Endothelial cell (in vitro differentiated cells): ENCODE measurements at places on chromosomes 12 and 14. TPM values are rescaled to one million over a fixed set of nuclear protein-coding genes. Genes with fewer than 3 reads are reported as not detected.

DNA sequence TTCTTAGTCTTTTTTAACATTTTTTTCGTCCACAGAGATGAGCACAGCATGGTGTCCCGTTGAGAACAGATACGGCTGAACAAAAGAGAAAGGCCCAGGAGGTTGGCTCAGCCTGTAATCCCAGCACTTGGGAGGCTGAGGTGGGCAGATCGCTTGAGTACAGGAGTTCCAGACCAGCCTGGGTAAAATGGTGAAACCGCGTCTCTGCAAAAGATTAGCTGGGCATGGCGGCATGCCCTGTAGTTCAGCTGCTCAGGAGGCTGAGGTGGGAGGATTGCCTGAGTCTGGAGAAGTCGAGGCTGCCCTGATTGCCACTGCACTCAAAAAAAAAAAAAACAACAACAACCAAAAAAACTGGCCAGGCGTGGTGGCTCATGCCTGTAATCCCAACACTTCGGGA is 5.9 kb upstream of the EP400 start:
- peak overlapping the region; percentile 19 for H3K4me3 ChIP-seq
- H3K4me1 ChIP-seq: peaks cover 6% of the 10 kb centered on the region
- no peaks in the 10 kb centered on the region for H3K27me3 ChIP-seq
- H3K27ac ChIP-seq: peak overlapping the region; percentile 15

GRCh38 chr14:104108570-104109541 is 23.4 kb downstream of the ASPG start:
- H3K27ac ChIP-seq: no peak overlapping the region
- peaks cover 6% of the 10 kb centered on the region for H3K27me3 ChIP-seq
- no peaks in the 10 kb centered on the region for H3K36me3 ChIP-seq
- H3K4me3 ChIP-seq: no peak overlapping the region
- DNase-seq: no peak
- no peaks in the 10 kb centered on the region for H3K4me1 ChIP-seq

DNA sequence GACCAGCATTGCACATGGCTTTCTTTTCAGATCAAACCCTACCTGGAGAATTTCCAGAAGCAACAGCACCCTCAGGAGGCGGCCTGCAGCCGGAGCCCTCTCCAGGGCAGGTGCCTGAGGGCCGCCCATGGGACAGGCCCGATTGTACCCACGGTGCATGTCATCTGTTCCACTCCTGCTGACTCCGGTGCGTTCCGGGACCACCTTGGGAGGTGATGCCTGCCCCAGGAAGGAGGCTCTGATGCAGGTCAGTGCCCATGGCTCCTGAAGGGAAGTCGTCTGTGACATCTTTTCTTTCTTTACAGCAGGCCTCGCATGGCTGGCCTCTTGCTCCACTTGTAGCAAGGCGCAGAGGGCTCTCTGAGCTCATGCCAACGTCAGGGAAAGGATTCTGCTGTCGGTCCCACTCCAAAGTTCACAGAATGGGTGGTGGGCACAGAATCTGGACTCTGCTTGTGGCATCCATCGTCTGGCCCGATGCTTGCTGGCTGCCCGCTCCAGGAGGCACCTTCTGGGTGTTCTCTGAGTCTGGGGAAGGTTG is 160.7 kb upstream of the RTL1 start:
- H3K27me3 ChIP-seq: peaks cover 7% of the 10 kb centered on the region
- H3K27ac ChIP-seq: no peak overlapping the region
- DNase-seq: no peak
- peaks cover 8% of the 10 kb centered on the region for H3K4me1 ChIP-seq
- no peak overlapping the region for H3K4me3 ChIP-seq
- peaks cover 3% of the 10 kb centered on the region for H3K36me3 ChIP-seq

GRCh38 chr12:70719672-70720420 is 82.6 kb upstream of the PTPRB start:
- H3K27me3 ChIP-seq: peaks cover 6% of the 10 kb centered on the region
- DNase-seq: peak; percentile 74
- no peaks in the 10 kb centered on the region for H3K36me3 ChIP-seq
- H3K4me3 ChIP-seq: no peak overlapping the region

- peaks cover 3% of the 10 kb centered on the region for H3K36me3 ChIP-seq
- no peak for DNase-seq
- peaks cover 3% of the 10 kb centered on the region for H3K27me3 ChIP-seq
- H3K4me3 ChIP-seq: peak overlapping the region; percentile 53
- peaks cover 16% of the 10 kb centered on the region for H3K4me1 ChIP-seq
- no peak overlapping the region for H3K27ac ChIP-seq
Measured at GRCh38 chr14:35254736-35255135, 37.4 kb upstream of the PSMA6 start.

- H3K27me3 ChIP-seq: peaks cover 16% of the 10 kb centered on the region
- peak overlapping the region; percentile 88 for H3K27ac ChIP-seq
- DNase-seq: no peak
- no peaks in the 10 kb centered on the region for H3K36me3 ChIP-seq
- no peak overlapping the region for H3K4me3 ChIP-seq
Measured at GRCh38 chr14:73744874-73745529, 30.8 kb upstream of the PNMA1 start.

- H3K27ac ChIP-seq: no peak overlapping the region
- no peak for DNase-seq
Measured at GRCh38 chr12:101018540-101018939, 191.5 kb downstream of the SLC5A8 start.

DNA sequence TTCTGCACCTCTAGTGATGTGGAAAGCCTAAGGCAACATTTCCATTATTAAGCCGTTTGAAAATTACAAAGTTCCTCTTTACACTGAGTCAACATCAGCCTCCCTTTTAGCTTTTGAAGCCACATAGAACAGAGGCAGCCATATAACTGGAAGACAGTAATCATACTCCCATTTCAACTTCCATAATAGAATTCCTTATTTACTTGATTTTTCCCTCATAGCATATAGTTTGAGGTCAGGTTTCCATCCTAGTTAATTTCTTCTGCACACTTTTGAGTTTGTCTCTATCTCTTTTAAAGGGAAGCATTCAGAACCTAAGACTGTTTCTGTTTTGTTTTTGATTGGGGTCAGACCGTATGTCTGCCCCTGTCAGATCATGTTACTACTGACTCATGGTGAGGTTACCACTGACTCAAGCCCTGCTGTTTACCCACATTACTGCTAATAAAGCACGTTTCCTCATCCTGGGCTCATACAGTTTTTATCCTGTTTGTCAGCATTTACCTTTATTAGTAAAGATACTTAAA is 161.0 kb downstream of the SLC38A4 start:
- H3K27ac ChIP-seq: no peak overlapping the region
- no peaks in the 10 kb centered on the region for H3K27me3 ChIP-seq
- H3K4me3 ChIP-seq: no peak overlapping the region
- H3K4me1 ChIP-seq: peaks cover 14% of the 10 kb centered on the region
- H3K36me3 ChIP-seq: no peaks in the 10 kb centered on the region

DNA sequence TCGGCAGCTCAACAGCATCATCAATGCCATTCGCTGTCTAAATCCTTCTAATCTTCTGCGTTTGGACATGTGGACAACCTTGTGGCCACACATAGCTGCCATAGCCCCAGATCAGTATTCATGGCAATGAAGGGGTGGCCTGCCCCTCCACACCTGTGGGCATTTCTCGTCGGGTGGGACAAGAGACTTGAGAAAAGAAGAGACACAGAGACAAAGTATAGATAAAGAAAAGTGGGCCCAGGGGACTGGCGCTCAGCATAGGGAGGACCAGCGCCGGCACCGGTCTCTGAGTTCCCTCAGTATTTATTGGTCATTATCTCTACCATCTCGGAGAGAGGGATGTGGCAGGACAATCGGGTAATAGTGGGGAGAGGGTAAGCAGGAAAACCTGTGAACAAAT is 42.3 kb downstream of the MAGOHB start:
- peaks cover 13% of the 10 kb centered on the region for H3K4me1 ChIP-seq
- H3K27ac ChIP-seq: no peak overlapping the region
- no peak overlapping the region for H3K4me3 ChIP-seq
- H3K36me3 ChIP-seq: no peaks in the 10 kb centered on the region
- no peaks in the 10 kb centered on the region for H3K27me3 ChIP-seq

DNA sequence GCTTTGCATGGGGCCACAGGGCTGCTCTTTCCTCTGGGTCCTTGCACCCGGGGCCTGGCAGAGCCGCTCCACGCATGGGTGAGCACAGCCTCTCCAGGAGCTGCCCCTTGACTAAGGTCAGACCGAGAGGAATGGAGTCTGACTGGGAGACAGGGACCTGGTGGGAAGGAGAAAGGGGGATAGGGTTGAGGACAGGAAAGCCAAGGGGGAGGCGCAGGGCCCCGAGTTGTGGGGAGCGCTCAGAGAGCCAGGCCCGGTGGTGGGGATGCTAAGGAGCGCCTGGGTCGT is 16.0 kb downstream of the PAPLN start:
- H3K4me3 ChIP-seq: no peak overlapping the region
- peaks cover 3% of the 10 kb centered on the region for H3K4me1 ChIP-seq
- peaks cover 7% of the 10 kb centered on the region for H3K27me3 ChIP-seq
- no peaks in the 10 kb centered on the region for H3K36me3 ChIP-seq
- no peak overlapping the region for H3K27ac ChIP-seq

- H3K27me3 ChIP-seq: no peaks in the 10 kb centered on the region
- peaks cover 26% of the 10 kb centered on the region for H3K36me3 ChIP-seq
- H3K4me3 ChIP-seq: no peak overlapping the region
- peaks cover 21% of the 10 kb centered on the region for H3K4me1 ChIP-seq
- DNase-seq: no peak
Measured at GRCh38 chr12:50988051-50988450, 35.7 kb downstream of the HIGD1C start.

- H3K4me1 ChIP-seq: no peaks in the 10 kb centered on the region
- no peaks in the 10 kb centered on the region for H3K36me3 ChIP-seq
- no peak overlapping the region for H3K27ac ChIP-seq
- H3K4me3 ChIP-seq: no peak overlapping the region
- DNase-seq: no peak
Measured at GRCh38 chr12:84561351-84561750, 351.2 kb downstream of the SLC6A15 start.

- H3K4me3 ChIP-seq: no peak overlapping the region
- no peaks in the 10 kb centered on the region for H3K4me1 ChIP-seq
- DNase-seq: no peak
- no peak overlapping the region for H3K27ac ChIP-seq
Measured at GRCh38 chr14:77638771-77639171, 22.3 kb upstream of the SPTLC2 start.

DNA sequence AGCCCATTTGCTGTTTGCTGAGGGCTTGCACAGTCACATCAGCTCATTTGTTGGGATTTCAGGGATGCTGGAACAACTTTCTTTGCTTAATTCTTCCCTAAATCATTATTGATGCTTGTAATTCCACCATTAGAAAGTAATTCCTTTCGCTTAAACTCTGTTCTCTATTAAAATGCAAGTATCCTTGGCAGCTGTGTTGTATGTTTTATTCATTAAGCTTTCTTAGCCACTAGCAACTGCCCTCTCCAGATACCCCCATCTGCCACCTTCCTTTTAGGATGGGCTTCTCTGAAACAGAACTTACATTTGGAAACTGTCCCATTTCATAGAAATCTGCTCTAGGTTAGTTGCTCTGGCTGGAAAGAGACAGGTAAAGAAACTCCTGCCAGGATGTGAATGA is 43.7 kb downstream of the ADCK1 start:
- H3K27me3 ChIP-seq: peaks cover 6% of the 10 kb centered on the region
- no peaks in the 10 kb centered on the region for H3K36me3 ChIP-seq
- H3K4me3 ChIP-seq: no peak overlapping the region
- no peak overlapping the region for H3K27ac ChIP-seq

GRCh38 chr12:131699434-131699833 is 11.5 kb upstream of the SFSWAP start:
- H3K4me1 ChIP-seq: no peaks in the 10 kb centered on the region
- no peak overlapping the region for H3K27ac ChIP-seq
- peaks cover 3% of the 10 kb centered on the region for H3K36me3 ChIP-seq
- H3K27me3 ChIP-seq: peaks cover 4% of the 10 kb centered on the region
- H3K4me3 ChIP-seq: no peak overlapping the region

DNA sequence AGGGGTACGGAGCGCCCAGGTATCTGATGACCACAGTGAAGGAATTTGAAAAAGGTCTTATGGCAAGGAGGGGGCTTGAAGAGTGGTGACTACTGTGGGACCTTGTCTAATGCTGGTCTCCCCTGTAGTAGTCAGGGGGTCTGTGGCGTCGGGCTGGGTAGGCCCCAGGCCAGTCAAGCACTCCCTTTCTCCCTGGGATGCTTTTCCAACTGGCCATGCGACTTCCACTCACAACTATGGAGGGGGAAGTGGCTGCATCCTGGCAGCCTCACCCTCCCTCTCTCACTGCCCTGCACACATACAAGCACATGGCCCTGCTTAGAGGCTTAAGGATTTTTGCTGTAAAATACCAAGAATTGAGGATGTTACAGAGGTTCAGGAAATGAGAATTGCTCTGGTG is 4.1 kb downstream of the TSPAN11 start:
- H3K4me3 ChIP-seq: no peak overlapping the region
- H3K27me3 ChIP-seq: peaks cover 23% of the 10 kb centered on the region
- no peak for DNase-seq
- H3K36me3 ChIP-seq: peaks cover 4% of the 10 kb centered on the region
- peak overlapping the region; percentile 75 for H3K27ac ChIP-seq

GRCh38 chr14:95155045-95155444 is 2.3 kb downstream of the DICER1 start:
- peaks cover 33% of the 10 kb centered on the region for H3K4me1 ChIP-seq
- H3K27ac ChIP-seq: no peak overlapping the region
- H3K36me3 ChIP-seq: peaks cover 9% of the 10 kb centered on the region
- H3K27me3 ChIP-seq: peaks cover 13% of the 10 kb centered on the region
- no peak overlapping the region for H3K4me3 ChIP-seq

Gene CDKN1B
- total RNA-seq: 34.6 TPM

Gene CCDC38
- not detected for total RNA-seq

Gene MYO1H
- total RNA-seq: 4.4 TPM

Gene C14orf39
- 3.8 TPM for total RNA-seq

Gene ACSS3
- 18.7 TPM for total RNA-seq

Gene LRP1
- total RNA-seq: 24.7 TPM

Gene LRTM2
- not detected for total RNA-seq

Gene PSMB11
- not detected for total RNA-seq
